ENCODE measurements at places on chromosomes 6 and 20. TPM values are rescaled to one million over a fixed set of nuclear protein-coding genes. Genes with fewer than 3 reads are reported as not detected.

The ABHD16B gene
- not detected for total RNA-seq

The ECI2 gene
- total RNA-seq = 56.1 TPM

The C6orf15 gene
- total RNA-seq = not detected

The CLVS2 gene
- not detected for total RNA-seq

The NCR2 gene
- total RNA-seq = not detected

The FERMT1 gene
- 3.8 TPM for total RNA-seq

The DUSP15 gene
- total RNA-seq = not detected

The CLPSL2 gene
- total RNA-seq = not detected

The LINC00237 gene
- not detected for total RNA-seq

The TP53TG5 gene
- total RNA-seq = not detected

The ZSWIM1 gene
- 13.5 TPM for total RNA-seq

The TUBB1 gene
- total RNA-seq = under 0.01 TPM

The PNPLA1 gene
- not detected for total RNA-seq

The ZSCAN31 gene
- 2.3 TPM for total RNA-seq

The GMPR gene
- total RNA-seq = 5.7 TPM

Measured in hair follicle dermal papilla cell (primary cell).